ENCODE measurements at places on chromosomes 3 and 15.

GRCh38 chr15:65887565-65887964, 18.3 kb downstream of the RAB11A start:
- no peak overlapping the region for H3K4me3 ChIP-seq
- DNase-seq = no peak
- no peaks in the 10 kb centered on the region for H3K4me1 ChIP-seq
- no peak overlapping the region for H3K27ac ChIP-seq

- no peaks in the 10 kb centered on the region for H3K27me3 ChIP-seq
- H3K27ac ChIP-seq = no peak overlapping the region
- H3K4me1 ChIP-seq = no peaks in the 10 kb centered on the region
- H3K36me3 ChIP-seq = no peaks in the 10 kb centered on the region
These were observed 355.8 kb downstream of the MCTP2 start for GRCh38 chr15:94587113-94587512.

GRCh38 chr3:70097084-70097483, 97.6 kb downstream of the SAMMSON start:
- no peaks in the 10 kb centered on the region for H3K27me3 ChIP-seq
- no peak overlapping the region for H3K4me3 ChIP-seq
- H3K27ac ChIP-seq = no peak overlapping the region
- H3K4me1 ChIP-seq = peaks cover 7% of the 10 kb centered on the region

GRCh38 chr3:188559072-188559429, 405.1 kb downstream of the LPP start:
- no peaks in the 10 kb centered on the region for H3K4me1 ChIP-seq
- DNase-seq = no peak

GRCh38 chr3:61783993-61784718, 222.8 kb downstream of the PTPRG start:
- no peak overlapping the region for H3K27ac ChIP-seq
- no peaks in the 10 kb centered on the region for H3K27me3 ChIP-seq
- DNase-seq = no peak
- peaks cover 11% of the 10 kb centered on the region for H3K4me1 ChIP-seq

- no peak overlapping the region for H3K27ac ChIP-seq
- H3K36me3 ChIP-seq = no peaks in the 10 kb centered on the region
- peaks cover 7% of the 10 kb centered on the region for H3K4me1 ChIP-seq
- DNase-seq = no peak
These were observed 491 bp upstream of the ZNF774 start for GRCh38 chr15:90351479-90352106.

GRCh38 chr3:27219127-27219845, 149.9 kb downstream of the NEK10 start:
- H3K4me1 ChIP-seq = no peaks in the 10 kb centered on the region
- H3K36me3 ChIP-seq = no peaks in the 10 kb centered on the region
- H3K4me3 ChIP-seq = no peak overlapping the region
- no peak for DNase-seq

DNA sequence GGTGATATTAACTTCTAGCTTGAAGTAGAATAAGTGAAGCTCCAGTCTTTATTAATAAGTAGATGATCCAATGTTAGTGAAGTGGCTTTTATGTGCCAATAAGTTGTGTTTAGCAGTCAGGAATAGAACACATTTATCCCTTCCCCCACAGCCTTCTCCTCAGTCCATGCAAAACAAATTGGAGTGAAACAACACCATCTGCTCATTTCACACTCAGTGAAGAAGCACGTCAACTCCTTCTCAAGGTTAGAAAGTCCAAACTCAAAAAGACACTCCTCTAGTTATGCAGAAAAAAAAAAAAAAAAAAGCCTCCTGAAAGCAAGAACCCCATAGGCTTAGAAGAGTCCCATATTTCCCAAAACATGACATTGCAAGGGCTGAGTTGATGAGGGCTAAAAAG, 18.0 kb upstream of the NEO1 start:
- no peaks in the 10 kb centered on the region for H3K4me1 ChIP-seq
- H3K27ac ChIP-seq = no peak overlapping the region
- DNase-seq = no peak

DNA sequence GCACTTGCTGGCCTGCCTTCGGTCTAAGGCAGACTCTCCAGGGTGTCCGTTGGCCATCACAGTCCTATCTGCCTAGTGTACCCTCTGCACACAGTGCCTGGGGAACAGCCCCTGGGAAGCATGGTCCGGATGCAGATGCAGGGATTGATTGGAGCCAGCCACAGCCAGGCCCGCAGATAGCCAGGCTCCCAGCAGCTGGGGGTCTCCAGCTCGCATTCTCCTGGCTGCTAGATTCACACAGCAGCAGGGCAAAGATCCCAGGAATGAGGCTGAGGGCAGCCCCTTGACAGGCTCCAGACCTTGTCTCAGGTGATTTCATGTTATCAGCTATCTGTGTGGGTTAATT, 41.4 kb downstream of the IRAK2 start:
- no peaks in the 10 kb centered on the region for H3K27me3 ChIP-seq
- DNase-seq = no peak
- peaks cover 32% of the 10 kb centered on the region for H3K4me1 ChIP-seq
- H3K36me3 ChIP-seq = no peaks in the 10 kb centered on the region
- no peak overlapping the region for H3K27ac ChIP-seq
- H3K4me3 ChIP-seq = no peak overlapping the region

DNA sequence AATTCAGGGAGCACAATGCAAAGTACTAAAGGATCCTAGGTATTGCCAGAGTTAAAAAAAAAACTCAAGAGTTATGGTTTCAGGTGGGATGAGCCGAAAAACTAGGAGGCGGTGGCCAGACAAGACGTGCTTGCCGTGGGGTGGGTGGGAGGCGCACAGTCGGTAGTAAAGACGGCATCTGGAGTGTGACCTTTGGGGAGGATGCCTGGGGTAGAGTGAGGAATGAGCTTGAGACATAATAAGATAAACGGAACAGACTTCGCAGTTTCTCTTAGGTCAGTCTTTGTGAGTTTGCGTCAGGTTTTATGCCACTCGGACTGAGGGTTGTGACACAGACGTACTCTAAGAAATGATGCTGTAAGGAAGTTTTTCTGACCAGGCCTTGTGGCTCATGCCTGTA, 139.6 kb downstream of the LRRK1 start:
- H3K36me3 ChIP-seq = peaks cover 7% of the 10 kb centered on the region
- no peak for DNase-seq
- H3K27me3 ChIP-seq = no peaks in the 10 kb centered on the region
- H3K4me1 ChIP-seq = no peaks in the 10 kb centered on the region
- no peak overlapping the region for H3K27ac ChIP-seq
- H3K4me3 ChIP-seq = no peak overlapping the region

DNA sequence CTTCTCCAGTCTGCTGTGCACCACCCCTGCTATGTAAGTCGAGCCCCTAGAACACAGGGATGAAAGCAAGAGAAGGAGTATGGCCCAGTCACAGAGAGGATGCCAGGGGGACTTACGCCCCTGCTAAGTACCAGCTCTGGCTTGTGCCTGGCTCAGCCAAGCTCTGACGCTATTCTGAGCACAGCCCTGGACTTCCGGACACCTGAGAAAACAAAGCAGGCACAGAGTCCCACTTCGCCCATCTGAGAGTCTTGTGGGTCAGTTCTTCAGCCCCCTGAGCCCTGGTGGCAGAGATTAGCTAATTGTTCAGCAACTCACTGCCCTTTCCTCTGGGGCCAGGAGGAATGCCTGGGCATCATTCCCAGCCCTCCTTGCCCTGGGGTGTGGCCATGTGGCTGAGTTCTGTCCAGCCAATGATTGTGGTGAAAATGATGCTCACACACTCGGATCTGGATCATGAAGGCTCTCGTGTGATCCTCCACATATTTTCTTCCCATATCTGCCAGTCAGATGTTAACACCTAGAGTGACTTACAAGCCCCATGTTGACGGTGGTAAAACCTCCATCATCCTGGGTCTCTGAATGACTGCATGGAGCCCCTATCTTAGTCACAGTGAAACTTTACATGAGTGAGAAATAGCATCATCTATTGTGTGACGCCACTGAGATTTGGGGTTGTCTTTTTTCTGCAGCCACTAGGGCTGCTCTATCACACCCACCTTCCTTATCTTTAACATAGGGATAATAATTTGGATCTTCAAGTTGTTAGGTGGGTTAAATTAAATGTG, 105.7 kb downstream of the TPRA1 start:
- H3K36me3 ChIP-seq = no peaks in the 10 kb centered on the region
- no peaks in the 10 kb centered on the region for H3K27me3 ChIP-seq
- H3K4me1 ChIP-seq = no peaks in the 10 kb centered on the region
- DNase-seq = no peak

- no peak for DNase-seq
- no peak overlapping the region for H3K4me3 ChIP-seq
- H3K27ac ChIP-seq = no peak overlapping the region
These were observed 29.1 kb downstream of the DAPK2 start for GRCh38 chr15:64017082-64017588.

DNA sequence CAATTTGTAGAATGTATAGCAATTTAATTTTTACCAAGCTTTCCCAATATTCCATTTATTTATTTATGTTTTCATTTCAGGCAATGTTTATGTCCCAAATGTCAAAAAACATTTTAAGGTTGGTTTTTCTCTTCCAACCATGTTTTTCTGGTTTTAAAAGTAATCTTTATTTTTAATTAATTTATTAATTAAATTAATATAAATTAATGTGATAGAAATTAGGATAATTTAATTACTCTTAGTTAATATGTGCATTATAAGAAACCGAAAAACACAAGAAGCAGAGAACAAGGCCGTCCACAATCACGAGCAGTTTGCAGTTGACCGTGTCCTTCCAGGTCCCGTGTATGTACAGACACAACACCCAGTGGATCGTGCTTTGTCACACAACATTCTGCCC, 34.2 kb downstream of the FBXO45 start:
- no peaks in the 10 kb centered on the region for H3K27me3 ChIP-seq
- H3K27ac ChIP-seq = no peak overlapping the region
- no peak for DNase-seq
- no peaks in the 10 kb centered on the region for H3K4me1 ChIP-seq
- H3K4me3 ChIP-seq = no peak overlapping the region

GRCh38 chr3:97705764-97706163, 58.8 kb upstream of the ARL6 start:
- H3K36me3 ChIP-seq = no peaks in the 10 kb centered on the region
- no peak overlapping the region for H3K27ac ChIP-seq
- no peak overlapping the region for H3K4me3 ChIP-seq
- DNase-seq = no peak

DNA sequence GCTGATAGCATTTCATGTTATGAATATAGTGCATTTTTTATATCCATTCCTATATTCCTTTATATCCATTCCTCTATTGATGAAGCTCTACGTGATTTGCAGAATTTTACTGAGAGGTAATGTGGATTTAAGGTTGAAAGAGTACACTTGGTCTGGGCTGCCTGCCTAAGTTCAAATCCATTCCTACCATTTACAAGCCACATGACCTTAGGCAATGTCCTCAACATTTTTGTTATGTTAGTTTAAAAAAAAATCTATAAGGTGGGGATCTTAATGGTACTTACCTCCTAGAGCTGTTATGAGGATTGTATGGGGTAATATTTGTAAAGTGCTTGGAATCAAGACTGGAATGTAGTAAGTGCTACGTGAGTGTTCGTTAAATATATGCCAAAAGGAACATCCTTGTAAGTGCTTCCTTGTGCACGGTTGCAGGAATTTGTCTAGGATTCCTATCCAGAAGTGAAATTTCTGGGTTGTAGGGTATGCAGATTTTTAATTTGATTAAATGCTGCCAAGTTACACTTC, 11.2 kb upstream of the VEPH1 start:
- no peaks in the 10 kb centered on the region for H3K4me1 ChIP-seq
- no peak for DNase-seq
- H3K27me3 ChIP-seq = no peaks in the 10 kb centered on the region
- H3K4me3 ChIP-seq = no peak overlapping the region
- no peaks in the 10 kb centered on the region for H3K36me3 ChIP-seq
- H3K27ac ChIP-seq = no peak overlapping the region

- H3K36me3 ChIP-seq = no peaks in the 10 kb centered on the region
- peaks cover 8% of the 10 kb centered on the region for H3K4me1 ChIP-seq
- no peak for DNase-seq
These were observed 313.6 kb downstream of the FOXP1 start for GRCh38 chr3:71269906-71270305.

GRCh38 chr3:46272028-46272451, 29.8 kb downstream of the CCR3 start:
- no peak overlapping the region for H3K4me3 ChIP-seq
- no peaks in the 10 kb centered on the region for H3K27me3 ChIP-seq
- H3K36me3 ChIP-seq = no peaks in the 10 kb centered on the region
- H3K4me1 ChIP-seq = no peaks in the 10 kb centered on the region
- no peak overlapping the region for H3K27ac ChIP-seq
- no peak for DNase-seq

DNA sequence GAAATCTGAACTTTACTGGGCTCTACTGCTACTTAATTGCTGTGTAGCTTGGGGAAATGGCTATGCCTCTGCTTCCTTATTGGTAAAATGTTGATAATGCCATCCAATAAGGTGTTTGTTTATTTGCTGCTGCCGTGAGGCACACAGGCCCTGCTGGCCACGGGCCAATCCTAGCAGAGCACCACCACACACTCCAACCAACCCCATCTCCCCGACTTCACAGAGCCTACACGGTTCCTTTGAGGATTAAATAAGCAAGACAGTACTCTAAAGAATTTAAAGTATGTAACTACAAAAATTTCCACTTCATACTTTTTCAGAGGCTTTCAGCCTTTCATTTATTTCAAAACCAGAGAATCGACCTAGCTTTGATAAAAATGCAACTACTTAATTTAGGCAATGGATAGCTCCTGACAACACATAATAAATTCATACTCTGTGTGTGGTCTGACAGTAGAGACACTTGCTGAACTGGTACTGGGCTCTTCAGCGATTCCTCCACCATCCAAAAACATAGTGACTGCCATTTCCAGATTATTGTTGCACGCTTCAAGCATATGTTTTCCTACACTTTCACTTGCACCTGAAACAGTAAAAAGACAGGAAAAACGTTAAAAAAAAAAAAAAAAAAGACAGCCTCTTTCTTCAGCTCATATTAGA, 25.3 kb downstream of the UBXN7 start:
- no peak overlapping the region for H3K4me3 ChIP-seq
- H3K27ac ChIP-seq = no peak overlapping the region
- no peaks in the 10 kb centered on the region for H3K27me3 ChIP-seq
- H3K36me3 ChIP-seq = no peaks in the 10 kb centered on the region
- peak; percentile 47 for DNase-seq

GRCh38 chr15:33453761-33454160, 143.0 kb downstream of the RYR3 start:
- no peak overlapping the region for H3K4me3 ChIP-seq
- no peaks in the 10 kb centered on the region for H3K4me1 ChIP-seq
- no peaks in the 10 kb centered on the region for H3K36me3 ChIP-seq
- H3K27ac ChIP-seq = no peak overlapping the region

DNA sequence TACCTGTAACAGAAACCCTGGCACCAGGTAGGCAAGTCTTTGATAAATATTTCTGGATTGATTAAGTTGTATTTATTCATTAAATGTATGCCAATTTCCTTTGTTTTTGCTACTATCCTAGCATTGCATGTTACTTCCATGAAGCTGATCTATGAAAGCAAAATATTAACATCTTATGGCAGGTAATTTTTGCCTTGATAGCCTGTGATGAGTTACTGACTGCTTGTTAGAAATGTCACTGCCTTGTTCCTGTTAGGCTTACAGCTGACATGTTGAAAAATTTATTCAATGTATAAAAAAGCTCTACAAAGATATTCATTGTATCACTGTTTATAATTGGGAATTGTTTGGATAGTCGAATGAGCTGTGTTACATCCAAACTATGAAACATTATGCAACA, 830.1 kb downstream of the TUSC7 start:
- DNase-seq = no peak
- H3K27ac ChIP-seq = no peak overlapping the region
- no peaks in the 10 kb centered on the region for H3K27me3 ChIP-seq
- H3K4me3 ChIP-seq = no peak overlapping the region

- no peak overlapping the region for H3K4me3 ChIP-seq
- no peak overlapping the region for H3K27ac ChIP-seq
- no peaks in the 10 kb centered on the region for H3K4me1 ChIP-seq
- no peak for DNase-seq
- no peaks in the 10 kb centered on the region for H3K27me3 ChIP-seq
These were observed 114.5 kb upstream of the ARPP21 start for GRCh38 chr3:35524856-35525255.
